ENCODE measurements at places on chromosomes 1 and 21.

GRCh38 chr1:6424619-6425593, at the start of gene ESPN:
Gene ESPN, plus strand, starts transcription at chr1:6424776. Its CDS starts 180 bp downstream, at chr1:6424956.
- no peak for DNase-seq

DNA sequence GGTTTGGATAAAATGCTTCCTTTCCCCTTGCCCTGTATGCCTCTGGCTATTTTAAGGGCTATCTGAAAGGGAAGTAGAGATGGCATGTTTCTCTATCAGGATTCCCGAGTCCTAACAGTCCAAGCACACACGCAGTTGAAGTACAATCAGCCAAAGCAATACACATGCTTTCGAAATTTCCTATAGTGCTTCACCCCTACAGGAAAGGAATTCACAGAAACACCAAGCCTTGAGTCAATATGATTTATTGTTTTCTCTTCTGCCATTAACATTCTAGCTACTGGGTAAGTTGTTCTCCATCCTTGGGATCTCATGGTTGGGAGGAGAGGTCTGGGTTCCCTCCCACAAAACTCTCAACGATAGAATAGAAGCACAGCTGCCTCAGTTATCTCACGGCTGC, 8.7 kb downstream of the ITLN1 start:
- no peak for DNase-seq

DNA sequence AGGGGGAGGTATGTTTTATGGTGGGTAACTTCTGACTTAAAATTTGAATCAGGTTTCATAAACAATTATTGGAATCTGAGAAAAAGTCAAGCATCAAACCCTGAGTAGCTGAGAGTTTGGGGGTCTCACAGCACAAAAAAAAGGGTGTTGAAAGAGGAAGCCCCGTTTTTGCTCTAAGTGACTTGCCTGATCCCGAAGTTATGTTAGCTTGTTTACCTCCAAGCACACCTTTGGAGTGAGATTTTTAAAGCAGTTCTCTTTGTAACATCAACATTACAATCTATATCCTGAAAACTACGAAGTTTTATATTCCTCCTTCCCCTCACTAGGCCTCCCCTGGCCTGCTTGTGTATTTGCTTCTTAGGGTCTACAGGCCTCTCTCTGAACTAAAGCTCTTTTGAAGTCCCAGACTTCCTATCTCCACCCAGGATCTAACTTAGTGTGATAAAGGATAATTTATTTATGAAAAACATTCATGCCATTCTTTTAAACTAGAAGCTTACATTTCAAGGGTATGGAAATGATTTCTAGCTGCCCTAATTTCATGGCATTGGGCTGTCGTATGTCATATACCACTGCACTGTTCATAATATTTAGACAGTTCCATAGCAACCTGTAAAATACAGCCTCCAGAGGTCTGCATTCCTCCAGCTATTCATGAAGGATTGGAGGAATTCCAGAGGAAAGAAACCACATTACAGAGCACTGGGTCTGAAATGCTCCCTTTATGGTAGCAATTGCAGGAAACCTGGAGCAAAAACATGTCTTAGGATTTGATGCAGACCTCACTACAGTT, 36.1 kb upstream of the RGS1 start:
- DNase-seq = peak; percentile 98

- DNase-seq = no peak
Observed at GRCh38 chr21:45539046-45539795, 3.0 kb downstream of the SLC19A1 start.

GRCh38 chr1:37739222-37739621, 25.7 kb downstream of the EPHA10 start:
- DNase-seq = no peak

DNA sequence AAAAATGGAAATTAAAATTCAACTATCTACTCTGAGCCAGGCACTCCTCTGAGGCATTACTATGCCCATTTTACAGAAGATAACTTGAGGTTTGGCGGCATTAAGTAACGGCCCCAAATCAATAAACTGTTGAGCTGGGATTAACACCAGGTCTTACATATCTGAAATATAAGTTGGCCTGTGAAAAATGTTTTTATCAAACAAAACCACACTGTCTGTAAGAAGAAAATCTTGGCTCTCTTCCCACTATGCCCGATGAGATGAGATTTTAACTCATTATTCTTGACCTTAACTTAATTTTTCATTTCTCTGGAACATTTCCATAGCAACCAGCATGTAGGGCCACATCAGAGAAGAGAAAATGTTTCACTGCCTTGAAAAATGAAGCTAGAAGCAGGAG, 21.8 kb downstream of the RC3H1 start:
- DNase-seq = no peak

Data from fibroblast of skin of left quadriceps (primary cell).